Right ventricle myocardium inferior (tissue), 1 donor: ENCODE measurements at places on chromosomes 6 and 20.

DNA sequence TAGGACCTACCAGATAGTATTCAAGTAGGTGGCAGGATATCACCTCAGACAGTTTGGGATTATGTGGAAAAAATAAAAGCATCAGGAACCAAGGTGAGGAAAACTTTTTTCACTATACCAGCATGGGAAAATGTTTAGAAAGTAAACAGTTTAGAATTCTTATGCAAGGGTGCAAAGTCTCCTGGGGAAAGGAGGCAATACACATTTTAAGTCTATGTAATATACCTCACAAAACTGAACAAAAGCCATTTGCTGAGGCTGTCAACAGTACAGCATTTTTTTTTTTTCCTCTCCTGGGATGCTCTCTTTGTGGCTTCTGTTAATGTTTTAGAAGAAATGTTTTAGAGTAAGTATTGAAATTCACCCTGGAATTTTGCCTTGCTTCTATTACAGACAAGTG lies 73.5 kb downstream of the PHF3 start:
- DNase-seq, result no peak

- DNase-seq, result no peak
Measured at GRCh38 chr20:419556-420165, 11.6 kb downstream of the RBCK1 start.

- DNase-seq, result no peak
Measured at GRCh38 chr6:34705241-34705640, 8.7 kb upstream of the ILRUN start.

DNA sequence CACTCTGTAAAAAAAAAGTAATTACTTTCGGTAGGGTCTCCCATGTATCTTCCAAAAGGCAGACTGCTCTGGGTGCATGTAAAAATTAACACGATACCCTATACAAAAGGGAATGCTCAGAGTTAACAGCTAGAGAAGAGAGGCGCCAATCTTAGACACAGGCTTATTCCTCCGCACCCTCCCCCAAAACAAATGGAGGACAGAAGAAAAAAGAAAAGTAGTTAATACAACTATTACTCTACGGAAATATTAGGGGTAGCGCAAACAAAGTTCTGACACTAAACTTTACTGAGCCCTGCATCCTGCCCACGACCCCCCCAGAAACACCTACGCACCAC lies 331 bp upstream of the UFL1 start:
- DNase-seq, result no peak

- no peak for DNase-seq
Measured at GRCh38 chr20:31576751-31577150, 28.3 kb upstream of the ID1 start.
